ENCODE measurements at places on chromosomes 5 and 9. TPM values are rescaled to one million over a fixed set of nuclear protein-coding genes. Genes with fewer than 3 reads are reported as not detected.

The CDC20B gene
- not detected for total RNA-seq

The PHF24 gene
- total RNA-seq = 0.27 TPM

The SAXO1 gene
- 1.8 TPM for total RNA-seq

The GRXCR2 gene
- total RNA-seq = not detected

The TOR2A gene
- total RNA-seq = 16.9 TPM

The ORM1 gene
- total RNA-seq = not detected

The IFNA2 gene
- not detected for total RNA-seq

The FAF2 gene
- 23.0 TPM for total RNA-seq

The OR13J1 gene
- total RNA-seq = not detected

The SRP19 gene
- 35.9 TPM for total RNA-seq

The HTR4 gene
- total RNA-seq = 7.8 TPM

All from thoracic aorta (tissue), 2 donors.